NAMALWA (cell line): ENCODE measurements at places on chromosomes 11 and 22.

- DNase-seq: no peak
Measured at GRCh38 chr22:27844256-27844655, 42.7 kb upstream of the MN1 start.

DNA sequence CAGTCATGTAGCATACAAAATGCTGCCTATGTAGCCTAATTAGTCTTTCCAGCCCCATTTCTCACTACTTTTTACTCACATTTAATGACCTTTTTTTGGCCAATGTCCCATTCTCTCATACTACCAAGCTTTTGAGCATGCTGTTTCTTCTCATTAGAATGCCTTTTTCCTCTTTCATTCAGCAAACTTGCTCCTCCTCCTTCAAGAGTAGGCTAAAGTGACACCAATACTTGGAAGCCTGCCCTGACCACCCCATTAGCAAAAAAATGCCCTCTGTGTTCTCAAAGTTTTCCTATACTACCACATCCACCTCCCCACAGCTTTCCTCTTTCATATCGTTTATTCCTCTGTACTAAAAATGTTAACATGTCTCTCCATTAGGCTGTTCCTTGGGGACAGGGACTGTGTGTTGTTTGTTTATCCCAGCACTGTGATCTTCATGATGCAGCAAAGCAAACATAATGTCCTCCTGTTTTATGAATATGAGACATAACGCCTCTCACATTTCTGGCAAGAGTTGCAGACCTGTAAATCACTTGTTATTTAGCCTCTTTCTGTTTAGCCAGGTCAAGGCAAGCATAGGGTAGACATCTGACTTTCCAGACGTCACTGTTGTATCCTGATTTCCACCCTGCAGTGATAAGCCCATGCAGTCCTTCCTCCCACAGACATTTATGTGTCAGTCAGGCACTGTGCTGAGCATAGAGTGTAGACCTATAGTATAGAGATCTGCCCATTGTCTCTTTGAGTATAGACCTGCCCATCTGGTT is 62.0 kb upstream of the UCP3 start:
- DNase-seq: no peak

GRCh38 chr11:117488996-117489952 is 161.6 kb downstream of the CEP164 start:
- no peak for DNase-seq

DNA sequence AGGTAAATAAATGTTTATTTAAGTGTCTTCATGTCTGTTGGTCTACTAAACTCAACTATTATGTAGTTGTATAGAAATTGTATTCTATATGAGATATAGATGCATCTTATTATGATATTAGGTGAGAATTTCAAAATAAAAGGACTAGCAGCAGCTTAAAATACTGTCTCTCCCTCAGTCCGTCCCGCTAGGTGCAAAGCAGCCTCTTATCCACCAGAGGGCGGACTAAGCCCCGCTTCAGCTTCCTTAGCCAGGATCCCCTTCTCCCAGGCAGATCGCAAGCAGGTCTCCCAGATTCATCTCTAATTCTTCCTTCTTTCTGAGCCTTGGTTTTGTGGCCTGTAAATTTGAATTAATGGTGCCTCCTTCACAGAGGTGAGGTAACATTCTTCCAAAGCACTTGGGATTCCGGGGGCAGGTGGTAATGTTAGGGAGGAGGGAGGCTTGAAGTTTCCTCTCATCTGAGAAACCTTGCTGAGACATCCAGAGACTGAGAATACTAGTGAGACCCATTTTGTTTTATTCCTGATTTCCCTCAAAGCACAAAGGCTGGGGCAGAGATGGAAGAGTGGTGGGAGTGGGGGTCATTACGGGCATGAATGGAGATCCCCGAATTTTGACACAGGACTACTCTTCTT is 13.5 kb upstream of the INSC start:
- DNase-seq: peak; percentile 69

DNA sequence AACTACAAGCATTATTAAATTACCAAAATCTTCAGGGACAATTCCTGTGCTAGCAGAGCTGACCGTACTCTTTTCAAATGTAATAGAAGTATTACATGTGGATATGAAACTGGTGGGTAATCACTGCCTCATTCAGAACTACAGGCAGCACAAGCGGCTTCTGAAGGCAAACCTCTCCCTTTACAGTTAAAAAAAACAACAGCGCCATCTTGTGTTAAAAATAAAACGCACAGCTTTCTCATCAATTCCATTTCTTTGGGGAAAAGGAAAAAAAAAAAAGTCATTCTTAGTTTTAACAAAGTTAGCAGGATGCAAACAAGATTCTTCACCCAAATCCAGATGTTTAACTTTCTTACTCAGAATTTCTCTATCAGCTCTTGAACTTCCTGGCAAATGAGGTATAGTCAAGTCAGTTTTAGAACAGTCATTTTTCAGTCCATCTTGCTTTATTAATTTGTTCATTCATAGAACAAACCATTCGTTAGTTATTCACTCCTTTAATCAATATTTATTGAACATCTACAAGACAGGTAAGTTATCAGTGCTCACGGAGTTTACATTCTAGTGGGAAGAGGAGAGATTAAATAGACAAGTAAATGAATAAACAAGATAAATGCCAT is 331.8 kb upstream of the MPPED2 start:
- DNase-seq: peak; percentile 77

DNA sequence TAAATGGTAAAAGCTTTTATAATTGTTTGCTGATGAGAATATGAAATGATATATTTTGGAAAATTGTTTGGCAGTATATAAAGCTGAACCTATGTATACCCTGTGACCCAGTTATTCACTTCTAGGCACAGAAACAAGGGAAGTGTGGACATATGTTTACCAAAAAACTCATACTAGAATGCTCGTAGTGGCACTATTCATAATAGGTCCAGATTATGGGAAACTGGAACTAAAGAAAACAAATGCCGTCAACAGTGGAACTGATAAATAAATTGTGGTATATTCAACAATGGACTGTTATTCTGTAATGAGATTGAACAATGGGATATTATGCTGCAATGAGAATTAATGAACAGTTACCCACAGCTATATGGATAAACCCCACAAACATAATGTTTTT is 32.8 kb downstream of the CSTPP1 start:
- DNase-seq: no peak

GRCh38 chr11:66478729-66479393 is 1.4 kb upstream of the DPP3 start:
- DNase-seq: peak; percentile 68

- no peak for DNase-seq
Measured at GRCh38 chr11:85029964-85030363, 597.2 kb downstream of the DLG2 start.

DNA sequence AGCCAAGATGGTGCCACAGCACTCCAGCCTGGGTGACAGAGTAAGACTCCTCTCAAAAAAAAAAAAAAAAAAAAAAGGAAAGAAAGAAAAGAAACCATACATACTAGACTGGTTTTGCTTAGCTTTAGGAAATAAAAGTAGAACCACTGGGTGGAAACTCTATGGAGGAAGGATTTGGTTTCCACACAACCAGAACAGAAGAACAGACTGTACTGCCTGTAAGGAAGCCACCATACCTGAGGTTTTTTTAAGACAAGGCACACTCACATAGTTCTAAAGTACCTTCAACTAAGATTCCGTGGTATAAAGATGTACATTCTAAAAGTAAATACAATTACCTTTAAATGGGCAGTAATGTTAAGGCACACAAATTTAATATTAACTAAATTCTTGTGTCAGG is 58.6 kb downstream of the NUP98 start:
- DNase-seq: no peak

- no peak for DNase-seq
Measured at GRCh38 chr11:8267831-8268529, 4.3 kb upstream of the LMO1 start.

DNA sequence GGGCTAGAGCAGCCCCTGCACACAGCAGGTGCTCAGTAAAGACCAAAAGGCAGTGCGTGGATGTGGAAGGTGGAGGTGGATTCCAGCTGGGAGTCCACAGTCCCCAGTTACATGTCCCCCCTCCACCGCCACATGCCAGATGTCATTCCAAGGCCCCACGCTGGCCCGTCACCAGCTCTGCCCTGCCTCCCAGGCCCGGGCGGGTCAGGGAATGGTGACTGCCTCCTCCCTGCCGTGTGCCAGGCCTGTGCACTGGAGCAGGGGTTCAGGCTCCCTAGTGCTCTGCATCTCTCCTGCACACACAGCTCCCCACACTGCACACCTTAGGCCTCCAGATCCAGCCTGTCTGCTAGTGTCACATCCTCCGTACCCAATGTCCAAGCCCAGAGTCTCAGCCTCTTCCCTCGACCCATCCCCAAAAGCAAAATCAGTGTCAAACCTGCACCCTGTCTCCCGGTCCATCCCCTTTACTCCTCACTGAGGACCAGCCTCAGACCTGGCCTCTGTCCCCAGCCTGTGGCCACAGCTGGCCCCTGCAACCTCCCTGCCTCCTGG is 40.2 kb upstream of the PRODH start:
- no peak for DNase-seq

DNA sequence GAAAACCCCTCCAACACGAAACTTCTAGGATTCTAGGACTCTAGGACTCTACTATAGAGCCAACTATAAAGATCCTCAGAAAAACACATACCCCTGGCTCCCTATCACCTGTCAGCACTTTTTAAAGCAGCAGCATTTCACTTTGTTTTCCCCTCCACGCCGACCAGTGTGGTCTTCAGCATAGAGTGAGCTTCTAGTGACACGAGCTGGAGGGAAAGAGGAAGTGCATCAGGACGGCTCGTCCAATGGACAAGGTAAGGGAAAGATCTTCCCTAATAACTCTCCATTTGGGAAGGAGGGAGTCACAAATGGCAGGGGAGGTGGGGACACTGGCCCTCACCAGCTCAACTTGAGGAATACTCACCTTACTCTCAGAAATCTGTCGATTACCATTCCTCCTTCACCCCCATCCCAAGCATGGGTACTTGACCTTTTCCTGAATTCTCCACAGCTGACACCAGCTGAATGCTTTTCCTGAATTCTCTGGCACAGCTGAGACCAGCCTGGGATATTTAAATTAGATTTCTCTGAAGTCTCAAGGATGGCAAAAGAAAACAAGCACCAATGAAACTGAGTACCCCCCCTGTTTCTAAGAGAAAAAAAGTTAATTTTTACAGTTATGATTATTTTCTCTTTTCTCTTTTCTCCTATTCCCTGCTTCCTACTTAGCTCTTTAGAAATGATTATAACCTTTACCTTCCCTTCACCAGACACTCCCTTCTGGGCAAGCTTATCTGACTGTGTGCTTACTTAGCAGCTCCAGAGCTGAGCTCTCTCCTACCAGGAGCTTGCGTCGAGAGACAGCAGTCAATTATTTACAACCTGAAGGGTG is 33.3 kb upstream of the NNMT start:
- DNase-seq: peak; percentile 51

- no peak for DNase-seq
Measured at GRCh38 chr11:75280770-75281468, 40.3 kb downstream of the TPBGL start.

GRCh38 chr22:37762389-37762836 is 45.3 kb upstream of the GCAT start:
- DNase-seq: no peak

GRCh38 chr11:98365190-98365589 is 655.6 kb upstream of the CNTN5 start:
- DNase-seq: no peak

DNA sequence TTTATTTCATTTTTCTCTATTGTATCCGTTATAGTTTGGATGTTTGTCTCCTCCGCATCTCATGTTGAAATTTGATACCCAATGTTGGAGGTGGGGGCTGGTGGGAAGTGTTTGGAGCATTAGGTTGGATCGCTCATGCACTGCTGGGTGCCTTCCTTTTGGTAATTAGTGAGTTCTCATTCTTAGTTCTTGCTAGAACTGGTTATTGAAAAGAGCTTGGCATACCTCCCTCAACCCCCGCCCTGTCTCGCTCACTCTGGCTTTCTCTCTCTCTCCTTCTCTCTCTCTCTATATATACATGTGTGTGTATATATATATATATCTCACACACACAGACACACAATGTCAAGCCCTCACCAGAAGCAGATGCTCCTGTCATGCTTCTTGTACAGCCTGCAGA is 978.7 kb downstream of the DLG2 start:
- DNase-seq: no peak

DNA sequence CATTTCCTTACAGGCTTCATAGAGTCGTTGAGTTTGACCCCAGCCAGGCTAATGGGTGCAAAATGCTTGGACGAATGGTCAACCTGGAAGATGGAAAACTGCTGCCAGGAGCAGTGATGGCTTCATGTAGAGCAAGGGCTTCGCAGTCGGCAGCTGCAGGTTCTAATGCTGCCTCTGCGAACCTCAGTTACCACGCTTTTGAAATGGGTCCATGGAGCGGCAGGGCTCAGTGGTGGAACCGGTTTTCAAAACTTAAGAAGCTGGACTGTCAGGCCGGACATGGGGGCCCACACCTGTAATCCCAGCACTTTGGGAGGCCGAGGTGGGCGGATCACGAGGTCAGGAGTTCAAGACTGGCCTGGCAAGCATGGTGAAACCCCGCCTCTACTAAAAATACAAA is 55.9 kb upstream of the PRR5 start:
- DNase-seq: no peak

DNA sequence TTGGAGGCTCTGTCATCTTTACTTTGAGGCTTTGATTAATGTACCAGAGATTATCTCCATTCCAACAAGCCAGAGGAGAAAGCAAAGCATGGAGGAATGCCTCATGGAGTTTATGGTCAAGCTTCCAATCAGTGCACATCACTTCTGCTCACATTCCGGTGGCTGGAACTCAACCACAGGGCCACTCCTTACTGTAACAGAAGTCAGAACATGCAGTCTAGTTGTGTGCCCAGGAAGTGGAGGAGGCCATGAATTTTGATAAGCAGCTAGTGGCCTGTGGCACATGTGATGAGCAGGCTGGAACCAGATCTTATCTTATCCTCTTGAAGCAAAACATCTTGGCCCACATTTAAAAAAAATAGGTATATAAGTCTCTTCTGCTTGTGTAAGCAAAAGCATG is 258.9 kb upstream of the ARHGAP20 start:
- no peak for DNase-seq

DNA sequence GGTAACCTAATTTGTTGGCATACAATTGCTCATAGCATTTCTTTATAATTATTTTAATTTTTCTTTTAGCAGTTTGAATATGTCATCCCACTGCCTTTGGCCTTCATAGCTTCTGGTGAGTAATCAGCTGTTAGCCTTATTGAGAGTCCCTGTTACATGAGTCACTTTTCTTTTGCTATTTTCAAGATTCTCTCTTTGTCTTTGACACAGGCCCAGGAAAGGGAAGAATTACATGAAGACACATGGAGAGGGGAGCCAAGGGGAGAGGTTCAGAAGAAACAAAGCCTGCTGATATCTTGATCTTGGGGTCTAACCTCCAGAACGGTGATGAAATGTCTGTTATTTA is 418.2 kb downstream of the METTL15 start:
- no peak for DNase-seq
